Suppressor macrophage treated with lipopolysaccharide for 4 hours (primary cell): ENCODE measurements at places on chromosomes 16 and 17.

- DNase-seq: peak; percentile 12
Observed at GRCh38 chr17:81566461-81567126, 14.4 kb upstream of the FAAP100 start.

DNA sequence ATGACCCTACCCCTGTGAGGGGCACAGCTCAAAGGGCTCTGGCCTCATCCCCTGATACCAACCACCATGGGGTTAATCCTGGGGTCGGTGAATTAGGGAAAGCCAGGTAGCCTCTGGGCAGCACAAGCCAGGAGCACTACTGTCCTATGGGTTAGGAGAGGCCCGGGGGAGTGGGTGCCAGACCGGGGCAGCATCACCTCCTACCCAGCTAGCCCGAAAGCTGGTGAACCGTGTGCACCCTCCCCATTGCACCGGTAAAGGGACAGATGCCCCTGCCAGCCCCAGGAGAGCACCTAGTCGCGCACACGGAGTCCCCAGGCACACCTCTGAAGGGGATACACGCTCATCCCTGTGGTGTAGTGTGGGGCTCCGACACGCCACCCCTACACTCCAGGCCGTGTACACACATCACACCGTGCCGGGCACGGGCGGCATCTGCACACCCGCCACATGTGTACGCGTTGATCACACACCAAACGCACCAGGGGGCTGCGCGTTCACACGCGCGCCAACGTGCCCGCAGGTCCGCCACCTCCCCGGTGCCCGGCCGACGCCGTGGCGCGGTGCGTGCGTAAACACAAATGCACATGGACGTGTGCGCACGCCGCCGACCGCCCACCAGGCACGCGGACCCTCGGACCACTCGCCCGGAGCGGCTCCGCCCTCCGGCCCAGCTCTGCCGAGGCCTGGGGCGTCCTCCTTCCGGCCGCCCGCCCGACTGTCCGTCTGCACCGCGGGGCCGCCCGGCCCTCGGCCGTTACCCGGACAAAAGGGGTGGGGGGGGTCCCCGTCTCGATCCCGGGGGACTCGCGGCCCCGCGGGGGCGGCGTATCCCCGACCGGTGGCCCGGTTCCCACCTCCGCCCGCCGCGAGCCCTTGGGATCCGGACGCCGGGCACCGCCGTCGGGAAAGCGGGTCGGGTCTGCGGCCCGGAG lies 785 bp downstream of the UBALD1 start:
- peak; percentile 42 for DNase-seq

DNA sequence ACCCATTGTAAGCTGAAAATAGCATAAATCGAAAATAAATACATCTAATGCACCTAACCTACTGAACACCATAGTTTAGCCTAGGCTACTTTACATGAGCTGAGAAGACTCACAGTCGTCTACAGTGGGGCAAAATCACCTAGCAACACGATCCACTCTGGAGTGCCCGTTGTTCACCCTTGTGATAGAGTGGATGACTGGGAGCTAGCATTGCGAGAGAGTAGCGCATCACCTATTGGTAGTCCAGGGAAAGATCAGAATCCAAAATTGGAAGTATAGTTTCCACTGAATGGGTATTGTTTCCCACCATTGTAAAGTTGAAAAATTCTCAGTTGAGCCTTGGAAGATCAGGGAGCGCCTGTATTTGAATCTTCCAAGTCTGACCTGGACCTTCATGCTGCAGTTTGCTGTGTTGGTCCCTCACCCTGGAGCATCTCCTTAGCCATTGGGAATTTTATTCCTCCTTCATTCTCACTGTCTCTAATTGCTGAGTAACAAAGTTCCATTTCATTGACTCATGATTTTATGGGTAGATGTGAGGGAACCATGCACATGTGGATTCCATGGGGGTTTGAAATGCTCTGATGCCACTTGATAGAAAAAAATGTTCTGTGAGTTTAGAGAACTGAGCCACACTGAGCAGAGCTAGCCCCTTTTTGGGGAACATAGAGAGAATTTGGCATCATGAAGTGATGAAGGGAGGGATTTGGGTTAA lies 19.6 kb downstream of the AKAP1 start:
- DNase-seq: no peak

GRCh38 chr16:81863630-81864352 lies 84.7 kb downstream of the PLCG2 start:
- no peak for DNase-seq
